Large intestine (tissue), 12 donors: ENCODE measurements at places on chromosomes 1 and 21.

GRCh38 chr1:89823679-89824292 is 3.0 kb downstream of the LRRC8D start:
- peak; percentile 17 for DNase-seq

GRCh38 chr1:48831120-48831978 is 54.7 kb upstream of the BEND5 start:
- no peak for DNase-seq

DNA sequence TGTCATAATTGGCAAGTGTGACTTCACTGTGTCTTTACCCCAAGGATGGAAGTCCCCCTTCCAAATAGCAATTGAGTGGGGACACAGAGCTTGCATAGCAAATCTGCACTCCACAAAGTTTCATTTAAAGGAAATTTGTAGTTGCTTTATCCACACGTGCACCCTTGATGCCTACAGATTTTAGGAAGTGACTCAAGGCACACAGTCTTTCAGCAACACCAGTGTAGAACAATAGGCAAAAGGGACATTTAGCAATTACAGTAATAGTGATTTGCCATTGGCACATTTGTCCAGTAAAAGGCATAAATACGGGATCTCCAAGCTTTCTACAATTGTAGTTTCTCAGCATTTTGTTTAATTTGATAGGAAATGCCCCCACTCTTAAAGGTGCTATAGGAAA is 43.4 kb upstream of the KAZN start:
- DNase-seq: no peak

- no peak for DNase-seq
Observed at GRCh38 chr21:16388911-16389560, 659.3 kb downstream of the USP25 start.

DNA sequence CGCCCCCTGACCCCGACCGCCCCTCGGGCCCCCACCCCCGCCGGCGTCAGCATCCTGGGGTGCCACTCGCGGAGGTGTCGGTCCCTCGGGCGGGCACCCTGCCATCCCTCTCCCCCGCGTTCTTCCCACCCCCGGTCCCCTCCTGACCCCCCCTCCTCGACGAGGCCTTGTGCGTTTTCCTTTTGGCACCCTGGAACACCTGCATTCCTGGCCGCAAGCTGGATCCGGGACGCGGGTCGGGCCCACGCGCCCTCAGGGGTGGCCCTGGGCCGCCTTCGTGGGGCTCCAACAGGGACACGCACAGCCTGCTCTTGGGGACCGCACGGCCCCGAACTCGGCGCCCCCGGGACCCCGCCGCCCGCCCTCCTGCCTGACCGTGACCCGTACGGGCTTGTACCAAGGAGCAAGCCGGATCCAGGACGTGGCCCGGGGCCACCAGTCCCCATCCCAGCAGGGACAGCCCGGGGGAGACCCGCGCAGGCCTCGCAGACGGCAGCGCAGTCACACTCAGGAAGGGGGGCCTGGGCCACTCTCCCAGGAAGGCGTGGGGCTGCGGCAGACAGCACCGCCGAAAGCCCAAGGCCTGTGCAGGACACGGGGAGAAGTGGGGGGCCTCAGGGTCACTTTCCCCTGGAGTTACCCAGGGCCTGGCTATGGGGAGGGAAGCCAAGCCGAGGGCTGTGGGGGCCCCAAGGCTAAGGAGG is 579 bp upstream of the SLC19A1 start:
- peak; percentile 32 for DNase-seq

DNA sequence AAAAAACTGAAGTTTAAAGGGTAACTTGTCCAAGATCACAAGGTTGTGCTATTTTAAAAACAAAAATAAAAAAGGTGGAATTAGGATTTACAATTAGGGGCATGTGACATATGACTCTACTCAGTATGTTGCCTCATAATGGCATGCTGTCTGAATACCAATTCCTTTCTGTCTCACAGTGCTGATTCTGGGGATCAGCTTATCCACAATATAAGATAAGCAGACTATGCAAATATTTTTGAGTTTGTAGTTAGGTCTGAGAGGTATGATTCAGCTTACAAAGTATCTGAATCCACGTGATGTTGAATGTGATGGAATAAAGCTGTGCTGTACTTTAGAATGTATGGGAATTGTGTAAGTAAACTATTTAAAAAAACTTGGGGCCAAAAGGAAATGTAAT is 216.6 kb downstream of the HHIPL2 start:
- no peak for DNase-seq

DNA sequence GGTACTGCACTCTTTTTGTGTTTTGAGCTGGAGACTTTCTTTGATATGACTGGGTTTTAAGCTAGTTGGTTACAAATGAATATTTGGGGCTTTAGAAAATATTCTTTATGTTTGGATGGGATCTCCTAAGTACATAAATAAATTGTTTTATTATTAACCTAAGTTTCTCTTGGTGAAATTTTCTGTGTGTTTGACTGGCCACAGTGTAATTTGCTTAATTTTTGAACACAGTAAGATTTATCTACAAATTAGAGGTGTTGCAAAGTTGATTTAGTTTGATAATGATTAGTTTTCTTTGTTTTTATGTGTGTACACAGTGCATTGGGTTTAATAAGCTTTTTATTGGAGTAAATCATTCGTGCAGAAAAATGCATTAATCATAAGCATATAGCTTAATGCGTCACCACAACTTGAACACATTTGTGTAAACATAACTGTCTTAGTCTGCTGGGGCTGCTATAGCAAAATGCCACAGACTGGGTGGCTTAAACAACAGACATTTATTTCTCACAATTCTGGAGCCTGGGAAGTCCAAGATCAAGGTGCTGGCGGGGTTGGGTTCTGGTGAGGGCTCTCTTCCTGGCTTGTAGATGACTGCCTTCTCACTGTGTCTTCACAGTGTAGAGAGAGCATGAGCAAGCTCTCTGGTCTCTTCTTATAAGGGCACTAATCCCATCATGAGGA is 17.4 kb upstream of the SLC6A9 start:
- no peak for DNase-seq

- DNase-seq: no peak
Observed at GRCh38 chr1:244992833-244993232, 128.5 kb upstream of the HNRNPU start.

DNA sequence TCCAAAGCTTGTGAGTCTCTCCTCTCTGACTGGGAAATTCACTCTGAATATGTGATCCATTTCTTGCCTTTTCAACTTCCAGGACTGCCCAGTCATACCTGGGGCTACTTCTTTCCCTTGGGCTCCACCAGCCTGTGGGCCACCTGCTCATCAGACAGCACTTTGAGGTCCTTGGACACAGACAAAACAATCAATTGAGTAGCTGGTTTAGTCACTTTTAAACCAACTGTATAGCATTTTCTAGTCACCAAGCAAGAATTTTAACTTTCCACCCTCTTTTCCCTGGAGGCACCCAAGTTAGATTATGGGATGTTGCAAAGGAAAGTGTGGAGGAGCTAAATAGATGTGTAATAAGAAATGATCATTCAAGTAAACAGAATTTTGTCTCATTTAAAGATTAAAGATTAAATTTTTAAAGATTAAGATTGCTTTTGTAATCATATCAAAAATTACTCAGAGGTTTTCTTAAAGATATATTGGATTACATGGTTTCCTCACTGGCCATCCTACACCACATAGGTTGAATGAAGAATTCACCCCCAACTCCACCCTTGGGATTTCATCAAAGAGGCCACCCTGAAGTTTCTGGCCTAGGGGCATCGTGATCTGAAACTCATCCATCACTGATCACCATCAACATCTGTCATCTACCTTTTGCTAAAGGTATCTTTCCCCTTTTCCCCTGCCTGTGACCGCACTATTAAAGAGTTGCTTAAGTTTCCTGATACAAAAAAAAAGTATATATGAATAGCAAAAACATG is 219.2 kb upstream of the NR5A2 start:
- no peak for DNase-seq

DNA sequence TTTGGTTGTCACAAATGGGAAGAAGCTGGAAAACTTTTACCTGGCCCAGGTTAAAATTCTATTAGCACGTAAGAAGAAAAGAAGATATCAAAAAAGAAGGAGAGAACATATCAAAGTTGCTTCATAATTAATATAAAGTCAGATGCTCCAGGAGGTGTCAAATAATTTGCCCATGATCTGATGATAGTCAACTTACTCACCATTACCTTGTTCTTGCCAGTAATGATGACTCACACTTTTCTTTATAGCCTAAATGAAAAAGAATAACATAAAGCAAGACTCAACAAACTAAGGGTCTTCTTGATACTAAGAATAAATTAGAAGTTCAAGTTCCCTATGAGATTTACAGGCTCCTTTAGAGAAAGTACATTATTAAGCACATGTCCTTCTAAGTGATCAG is 580.4 kb downstream of the TTLL7 start:
- no peak for DNase-seq

GRCh38 chr1:225250432-225250831 is 177.4 kb downstream of the LBR start:
- DNase-seq: no peak

DNA sequence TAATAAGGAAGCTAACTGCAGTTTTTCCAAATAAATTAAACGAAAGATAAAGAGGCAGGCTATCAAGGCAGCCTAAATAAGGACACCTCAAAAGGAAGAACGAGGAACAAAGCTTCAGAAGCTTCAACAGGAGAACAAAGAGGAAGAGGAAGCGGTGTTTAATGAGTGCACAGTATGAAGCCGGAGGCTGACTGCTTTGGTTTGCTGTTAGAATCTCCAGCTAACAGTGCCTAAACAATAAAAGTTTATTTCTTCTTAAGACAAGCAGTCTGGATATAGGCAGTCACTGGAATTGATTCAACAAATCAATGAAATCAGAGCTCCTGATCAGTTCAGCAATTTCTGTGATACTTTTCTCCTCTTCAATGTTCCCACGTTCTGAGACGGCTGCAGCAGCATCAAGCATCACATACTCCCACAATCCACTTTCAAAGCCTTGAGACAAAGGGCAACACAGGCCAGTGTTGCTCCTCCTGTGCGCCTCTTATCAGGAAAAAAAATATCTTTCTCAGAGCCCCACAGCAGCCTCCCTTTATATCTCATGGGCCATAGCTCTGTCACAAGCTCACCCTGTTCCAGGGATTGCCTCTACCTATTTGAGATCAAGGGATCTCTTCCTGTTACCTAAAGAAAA is 365.6 kb upstream of the ST6GALNAC5 start:
- DNase-seq: no peak

DNA sequence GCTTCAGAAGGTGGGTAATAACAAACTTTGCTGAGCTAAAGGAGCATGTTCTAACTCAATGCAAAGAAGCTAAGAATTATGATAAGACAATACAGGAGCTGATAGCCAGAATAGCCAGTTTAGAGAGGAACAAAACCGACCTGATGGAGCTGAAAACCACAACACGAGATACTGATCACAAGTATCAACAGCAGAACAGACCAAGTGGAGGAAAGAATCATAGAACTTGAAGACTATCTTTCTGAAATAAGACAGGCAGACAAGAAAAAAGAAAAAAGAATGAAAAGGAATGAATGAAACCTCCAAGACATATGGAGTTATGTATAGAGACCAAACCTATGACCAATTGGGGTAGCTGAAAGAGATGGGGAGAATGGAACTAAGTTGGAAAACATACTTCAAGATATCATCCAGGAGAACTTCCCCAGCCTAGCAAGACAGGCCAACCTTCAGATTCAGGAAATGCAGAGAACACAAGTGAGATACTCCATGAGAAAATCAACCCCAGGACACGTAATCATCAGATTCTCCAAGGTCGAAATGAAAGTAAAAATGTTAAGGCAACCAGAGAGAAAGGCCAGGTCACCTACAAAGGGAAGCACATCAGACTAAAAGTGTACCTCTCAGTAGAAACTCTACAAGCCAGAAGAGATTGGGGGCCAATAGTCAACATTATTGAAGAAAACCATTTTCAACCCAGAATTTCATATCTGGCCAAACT is 20.5 kb downstream of the CD84 start:
- DNase-seq: no peak

DNA sequence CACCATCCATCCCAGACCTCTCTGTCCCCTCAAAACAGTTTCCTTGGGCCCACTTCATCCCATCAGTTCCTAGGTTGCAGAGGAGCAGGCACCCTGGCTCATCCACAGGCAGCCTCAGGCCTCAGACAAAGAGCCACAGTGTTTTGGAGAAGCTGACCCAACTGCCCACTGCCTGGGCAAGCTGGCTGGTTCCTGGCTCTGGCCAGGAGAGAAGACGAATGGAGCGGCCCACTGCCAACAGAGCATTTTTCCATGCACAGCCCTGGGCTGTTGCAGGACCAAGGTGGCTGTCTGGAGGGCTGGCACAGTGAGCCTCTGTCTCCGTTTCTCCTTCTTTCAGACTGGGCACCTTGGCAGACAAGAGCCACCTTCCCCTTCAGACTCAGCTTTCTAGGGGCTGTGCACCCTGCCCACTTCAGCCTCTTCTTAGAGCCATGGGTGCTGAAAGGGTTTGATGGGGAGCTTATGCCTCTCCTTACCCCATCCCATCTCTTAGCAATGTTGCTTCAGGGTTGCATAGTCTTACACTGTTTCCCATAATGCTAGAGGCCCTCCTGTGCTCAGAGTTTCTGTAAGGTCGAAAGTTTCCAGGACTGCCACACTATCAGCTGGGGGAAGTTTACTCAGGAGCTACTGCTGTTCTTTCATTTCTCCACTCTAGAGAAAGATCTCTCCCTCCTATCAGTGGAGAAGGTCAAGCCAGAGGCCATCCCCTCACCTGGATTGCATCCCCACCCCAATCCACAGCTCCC is 973 bp downstream of the FMOD start:
- peak; percentile 86 for DNase-seq

GRCh38 chr1:74652711-74653139 is 20.9 kb downstream of the ERICH3 start:
- no peak for DNase-seq

DNA sequence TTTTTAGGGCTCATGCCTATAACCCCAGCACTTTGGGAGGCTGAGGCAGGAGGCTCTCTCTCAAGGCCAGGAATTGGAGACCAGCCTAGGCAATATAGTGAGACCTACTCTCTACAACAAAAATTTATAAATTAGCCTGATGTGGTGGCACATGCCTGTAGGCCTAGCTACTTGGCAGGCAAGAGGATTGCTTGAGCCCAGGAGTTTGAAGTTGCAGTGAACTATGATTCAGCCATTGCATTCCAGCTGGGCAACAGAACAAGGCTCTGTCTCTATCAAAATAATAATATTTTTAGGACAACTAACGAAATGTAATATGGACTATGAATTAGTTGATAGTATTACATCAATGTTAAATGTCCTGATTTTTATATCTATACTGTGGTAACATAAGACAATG is 68.8 kb upstream of the ARID1A start:
- DNase-seq: no peak

- DNase-seq: no peak
Observed at GRCh38 chr21:28104346-28104745, 888.3 kb downstream of the LTN1 start.

DNA sequence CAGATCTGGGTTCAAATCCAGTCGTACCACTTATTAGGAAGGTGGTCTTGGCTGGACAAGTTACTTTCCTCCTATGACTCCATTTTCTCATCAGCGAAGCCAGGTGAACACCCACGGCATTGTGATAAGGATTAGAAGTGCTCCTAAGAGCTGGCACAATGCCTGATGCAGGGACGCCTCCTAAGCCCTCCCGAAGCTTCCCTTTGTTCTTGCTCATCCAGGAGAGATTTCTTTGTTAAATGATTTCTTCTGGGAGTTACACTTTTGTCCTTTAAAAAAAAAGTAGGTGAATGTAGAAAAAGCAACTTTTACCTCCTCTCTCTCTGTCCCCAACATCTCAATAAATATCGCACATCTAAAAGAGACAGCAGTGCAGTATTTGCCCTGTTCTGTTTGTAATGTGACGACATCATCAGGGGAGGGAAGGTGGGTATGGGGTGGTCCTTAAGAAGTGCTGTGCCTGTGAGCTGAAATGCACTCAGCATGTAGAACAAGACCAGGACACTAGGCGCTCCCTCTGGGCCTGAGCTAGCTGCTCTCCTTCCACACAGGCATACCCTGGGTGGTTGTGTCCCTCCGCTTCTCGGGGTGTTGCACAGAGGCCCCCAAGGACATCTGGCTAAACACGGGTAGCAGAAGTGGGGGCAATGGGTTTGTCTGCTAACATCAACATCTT is 43.9 kb downstream of the SUSD4 start:
- no peak for DNase-seq
